ENCODE measurements at places on chromosomes 3 and 15.

GRCh38 chr15:44734839-44735481 lies 1.4 kb upstream of the TRIM69 start:
- no peak for DNase-seq

- DNase-seq: no peak
These were observed 777 bp downstream of the RNU5B-1 start for GRCh38 chr15:65305150-65305758.

DNA sequence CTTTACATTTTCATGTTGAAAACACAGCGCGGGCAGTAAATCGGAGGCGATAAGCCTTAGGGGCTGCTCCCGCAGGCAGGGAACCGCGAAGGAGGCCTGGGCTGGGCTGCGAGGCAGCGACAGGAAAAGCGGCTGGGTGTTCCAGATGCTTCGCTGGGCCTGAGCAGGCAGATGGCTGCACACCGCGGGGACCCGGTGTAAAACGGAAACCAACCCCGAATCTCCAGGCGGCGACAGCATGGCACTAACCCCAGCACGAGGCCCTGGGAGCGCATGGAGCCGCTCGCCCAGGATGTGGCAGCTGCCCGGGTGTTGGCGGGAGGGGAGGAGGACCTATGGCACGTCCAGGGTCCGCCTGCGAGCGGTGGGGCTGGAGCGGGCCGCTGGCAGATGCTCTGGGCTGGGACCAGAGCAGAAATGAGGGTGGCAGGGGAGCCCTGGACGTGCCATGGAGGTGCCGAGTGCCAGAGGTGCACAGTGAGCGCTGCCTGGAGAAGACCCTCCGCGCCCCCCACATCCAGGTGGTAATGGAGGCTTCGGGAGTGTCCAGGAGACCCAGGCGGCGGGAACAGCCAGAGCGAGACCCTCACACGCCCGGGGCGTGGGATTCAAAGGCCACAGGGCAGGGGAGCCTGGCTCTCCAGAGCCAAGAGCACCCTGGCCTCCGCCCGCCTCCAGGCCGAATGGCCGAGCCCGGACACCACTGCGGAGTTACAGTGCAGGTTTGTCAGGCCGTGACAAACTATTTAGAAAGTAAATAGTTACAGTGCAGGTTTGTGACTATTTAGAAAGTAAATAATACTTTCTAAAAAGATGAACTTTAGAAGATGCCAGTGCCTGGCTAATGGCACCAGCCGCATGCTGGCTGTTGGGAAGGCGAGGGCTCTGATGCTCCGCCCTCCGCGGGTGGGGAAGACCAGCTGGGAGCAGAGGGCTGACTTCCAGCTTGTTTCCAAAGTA lies 293.6 kb downstream of the OCA2 start:
- DNase-seq: no peak

- DNase-seq: no peak
These were observed 120.9 kb upstream of the P2RY1 start for GRCh38 chr3:152713989-152714388.

DNA sequence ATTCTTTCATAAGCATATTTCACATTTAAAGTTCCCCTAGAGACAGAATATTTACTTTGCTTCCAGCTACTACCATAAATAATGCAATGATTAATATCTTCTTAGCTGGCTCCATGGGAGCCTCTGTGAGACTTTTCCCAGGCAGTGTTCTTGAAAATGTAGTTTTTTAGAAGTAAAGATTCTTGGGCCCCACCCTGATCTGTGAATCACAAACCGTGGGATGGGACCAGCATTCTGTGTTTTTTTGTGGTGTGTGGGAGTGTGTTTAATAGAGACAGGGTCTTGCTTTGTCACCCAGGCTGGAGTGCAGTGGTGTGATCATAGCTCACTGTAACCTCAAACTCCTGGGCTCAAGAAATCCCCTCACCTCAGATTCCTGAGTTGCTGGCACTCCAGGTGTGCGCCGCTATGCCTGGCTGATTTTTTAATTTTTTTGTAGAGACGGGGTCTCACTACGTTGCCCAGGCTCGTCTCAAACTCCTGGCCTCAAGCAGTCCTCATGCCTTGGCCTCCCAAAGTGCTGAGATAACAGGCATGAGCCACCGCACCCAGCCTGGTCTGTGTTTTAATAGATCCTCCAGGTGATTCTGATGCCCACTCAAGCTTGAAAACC lies 83.0 kb downstream of the KLHL25 start:
- no peak for DNase-seq

GRCh38 chr3:183122257-183122932 lies 23.1 kb upstream of the MCCC1 start:
- DNase-seq: peak; percentile 3

DNA sequence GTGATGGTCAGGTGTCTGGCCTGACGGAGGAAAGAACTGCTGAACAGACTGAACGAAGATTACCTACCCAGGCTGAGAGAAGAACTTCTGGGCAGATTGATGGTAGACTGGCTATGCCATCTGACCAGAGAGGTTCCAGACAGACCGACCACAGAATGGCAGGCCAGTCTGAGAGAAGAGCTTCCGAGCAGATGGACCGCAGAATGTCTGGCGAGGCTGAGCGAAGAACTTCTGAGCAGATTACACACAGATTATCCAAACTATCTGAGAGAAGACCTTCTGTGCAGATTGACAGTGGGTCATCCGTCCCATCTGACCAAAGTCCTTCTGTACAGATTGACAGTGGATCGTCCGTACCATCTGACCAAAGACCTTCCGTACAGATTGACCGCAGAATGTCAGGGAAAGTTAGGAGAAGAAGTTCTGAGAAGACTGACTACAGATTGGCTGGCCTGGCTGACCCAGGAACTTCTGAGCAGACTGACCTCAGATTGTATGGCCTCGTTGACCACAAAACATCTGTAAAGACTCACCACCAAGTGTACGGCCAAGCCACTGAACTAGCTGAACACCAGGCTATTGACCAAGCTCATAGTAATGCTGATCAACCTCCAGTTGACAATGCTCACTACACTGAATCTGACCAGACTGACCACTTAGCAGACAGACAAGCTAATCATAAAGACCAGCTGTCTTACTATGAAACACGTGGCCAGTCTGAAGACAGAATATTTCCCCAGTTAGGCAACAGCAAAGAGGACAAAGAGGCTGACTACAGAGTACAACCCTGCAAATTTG lies 812 bp downstream of the TEX55 start:
- DNase-seq: no peak

- DNase-seq: no peak
These were observed 61.4 kb downstream of the GABRB3 start for GRCh38 chr15:26711445-26711844.

GRCh38 chr3:50503504-50504342 lies at the start of gene CACNA2D2:
TSS of gene CACNA2D2 (minus strand) at chr3:50503634. CDS start at chr3:50503423, 211 bp downstream.
- DNase-seq: no peak

DNA sequence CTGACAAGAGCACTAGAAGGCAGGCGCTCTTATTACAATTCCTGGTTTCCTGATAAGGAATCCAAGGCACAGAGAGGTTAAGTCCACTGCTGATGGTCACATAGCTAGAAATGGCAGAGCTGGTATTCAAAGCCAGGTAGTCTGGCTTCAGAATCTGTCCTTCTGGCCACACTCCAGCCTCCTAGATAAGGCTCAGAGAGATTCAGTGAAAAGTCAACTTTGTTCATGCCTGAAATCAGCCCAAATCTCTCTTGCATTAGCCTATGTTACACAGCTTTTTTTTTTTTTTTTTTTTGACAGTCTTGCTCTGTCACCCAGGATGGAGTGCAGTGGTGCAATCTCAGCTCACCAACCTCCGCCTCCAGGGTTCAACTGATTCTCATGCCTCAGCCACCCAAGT lies 21.1 kb upstream of the CMTM8 start:
- DNase-seq: no peak

DNA sequence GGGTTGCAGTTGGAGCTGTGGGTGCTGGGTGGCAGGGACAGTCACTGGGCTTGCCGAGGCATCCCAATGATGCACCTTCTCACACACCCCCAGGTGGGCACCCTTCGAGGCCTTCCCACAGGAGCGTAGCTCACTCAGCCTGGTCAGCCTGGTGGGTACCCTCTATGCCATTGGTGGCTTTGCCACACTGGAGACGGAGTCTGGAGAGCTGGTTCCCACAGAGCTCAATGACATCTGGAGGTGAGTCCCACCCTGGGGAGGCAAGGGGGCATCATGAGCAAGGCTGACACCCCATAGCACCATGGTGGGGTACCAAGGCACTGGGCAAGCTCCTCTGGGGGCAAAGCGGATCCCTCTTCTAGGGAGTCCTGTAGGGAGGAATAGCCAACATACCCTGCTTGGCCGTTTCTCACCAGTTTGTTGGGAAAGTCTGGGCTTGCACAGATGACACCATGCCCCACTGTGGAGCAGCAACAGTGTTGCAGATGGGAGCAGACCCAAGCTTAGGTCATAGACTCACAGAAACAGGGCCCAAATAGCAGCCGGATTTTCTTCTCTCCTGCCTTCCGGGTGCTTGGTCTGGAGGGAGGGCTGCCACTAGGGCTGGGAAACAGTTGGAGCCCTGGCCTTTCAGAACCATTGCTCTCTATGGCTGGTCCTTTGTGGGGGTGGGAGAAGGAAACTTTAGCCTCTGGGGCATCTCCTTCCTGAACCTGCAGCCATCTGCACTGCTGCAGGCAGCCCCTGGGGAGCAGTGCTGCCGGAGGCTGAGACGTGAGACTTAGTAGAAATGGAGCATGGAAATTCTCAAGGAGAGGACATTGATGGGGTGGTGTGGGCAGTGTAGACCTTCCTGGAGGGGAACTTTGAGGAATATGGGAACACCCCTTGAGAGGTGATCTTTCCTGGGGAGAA lies 5.7 kb downstream of the KLHL40 start:
- no peak for DNase-seq

DNA sequence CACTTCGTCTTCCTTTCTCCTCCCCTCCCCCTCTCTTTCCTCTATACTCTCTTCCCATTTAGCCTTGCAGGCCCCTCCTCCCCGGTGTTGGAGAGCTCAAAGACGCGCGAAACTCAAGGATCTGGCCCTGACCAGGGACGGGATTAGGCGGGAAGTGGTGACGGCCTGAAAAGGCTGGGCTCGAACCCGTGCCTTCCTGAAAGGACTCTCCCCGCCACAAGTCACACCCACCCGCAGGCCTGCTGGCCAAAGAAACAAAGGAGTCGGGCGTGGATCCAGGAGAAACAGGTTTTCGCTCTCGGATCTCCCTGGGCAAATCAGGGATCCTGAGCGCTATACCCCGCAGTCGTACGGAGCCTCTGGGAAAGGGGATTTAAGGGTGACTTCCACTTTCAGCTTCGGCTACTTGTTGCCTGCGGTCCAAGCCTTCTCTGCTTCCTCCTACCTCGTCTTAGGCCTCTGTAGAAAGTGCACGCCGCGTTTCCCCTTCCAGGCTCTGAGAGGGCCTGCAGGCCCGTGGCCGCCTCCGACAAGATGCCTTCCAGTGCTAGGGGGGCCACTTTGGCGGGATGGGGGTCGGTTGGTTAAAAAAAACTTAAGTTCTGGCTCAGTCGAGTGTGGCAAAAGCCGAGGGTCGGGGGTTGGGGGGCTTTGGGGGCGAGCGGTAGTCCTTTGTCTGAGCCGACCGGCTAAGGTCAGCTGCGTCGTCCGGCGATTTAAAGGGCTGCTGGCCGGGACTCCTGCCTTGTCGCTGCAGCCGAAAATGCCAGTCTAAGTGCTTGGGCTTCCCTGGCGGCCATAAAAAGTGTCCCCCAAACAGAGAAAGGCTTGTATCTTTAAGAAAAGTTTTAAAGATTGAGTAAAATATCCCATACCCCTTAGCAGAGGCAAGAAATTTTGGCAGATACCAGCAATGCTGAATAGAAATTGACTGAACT lies 8.2 kb downstream of the ZIC4 start:
- no peak for DNase-seq

DNA sequence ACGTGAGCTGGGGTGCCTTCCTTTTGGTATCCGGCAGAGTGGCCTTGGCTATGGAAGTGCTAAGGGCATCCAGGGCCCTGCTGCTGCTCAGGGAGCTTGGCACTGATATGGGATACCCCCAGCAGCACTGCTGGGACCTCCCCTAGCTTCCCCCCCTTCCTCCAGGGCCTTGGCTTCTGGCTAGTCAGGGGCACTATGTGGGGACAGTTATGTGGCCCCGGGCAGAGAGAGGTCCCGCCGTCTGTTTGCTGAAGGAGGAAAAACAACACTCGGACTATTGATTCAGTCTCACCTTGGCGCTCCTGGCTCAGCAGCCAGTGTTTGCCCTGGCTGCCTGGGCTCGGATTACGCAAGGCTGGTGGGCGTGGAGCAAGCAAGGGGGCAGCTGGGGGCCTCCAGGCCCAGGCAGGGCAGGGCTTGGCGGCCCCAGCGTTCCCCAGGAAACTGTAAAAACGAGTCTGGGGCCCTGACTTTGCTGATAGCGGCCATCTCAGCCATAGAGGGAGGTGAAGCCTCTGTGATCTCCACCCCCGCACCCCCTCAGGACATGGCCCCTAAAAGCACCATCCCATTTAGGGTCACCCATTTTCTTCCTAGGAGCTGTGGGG lies 5.7 kb downstream of the FURIN start:
- DNase-seq: no peak

GRCh38 chr15:96627031-96627568 lies 296.6 kb downstream of the NR2F2 start:
- DNase-seq: no peak

DNA sequence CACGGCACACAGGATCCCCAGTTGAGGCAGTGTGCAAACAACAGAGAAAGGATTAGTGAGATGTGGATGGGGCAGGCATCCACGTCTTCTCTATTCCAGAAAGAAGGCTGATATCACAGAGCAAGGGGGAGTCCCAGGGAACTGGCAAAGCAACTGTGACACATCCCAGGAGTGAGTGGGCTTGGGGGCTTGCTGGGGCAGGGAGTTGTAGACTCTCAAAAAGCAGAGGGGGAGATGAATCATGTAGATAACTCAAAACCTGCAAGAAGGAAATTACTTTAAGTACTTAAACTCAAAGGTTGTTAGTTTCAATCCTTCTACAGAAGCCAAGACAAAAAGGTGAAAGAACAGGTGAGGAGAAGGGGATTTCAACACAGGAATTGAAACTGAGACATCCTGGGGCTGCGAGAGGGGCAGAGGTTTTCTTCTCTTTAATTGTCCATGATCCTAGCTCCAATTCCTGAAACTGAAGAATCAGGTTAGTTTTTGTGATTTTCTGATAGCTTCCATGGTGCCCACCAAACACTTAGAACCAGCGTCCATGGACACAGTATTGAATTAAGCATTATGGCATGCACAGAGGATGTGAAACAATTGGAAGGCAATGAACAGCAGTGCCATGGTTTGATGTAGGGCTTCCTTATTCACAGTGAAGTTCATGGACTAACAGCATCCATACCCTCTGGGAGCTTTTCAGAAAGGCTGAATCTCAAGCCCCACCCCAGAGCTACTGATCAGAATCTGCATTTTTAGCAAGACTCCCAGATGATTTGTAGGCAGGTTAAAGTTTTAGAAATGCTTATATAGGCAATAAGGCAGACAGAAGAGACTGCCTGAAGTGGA lies 52.0 kb downstream of the CCR3 start:
- no peak for DNase-seq

All from NCI-H524 treated with DMSO at 0.1 percent for 48 hours (cell line).